ENCODE measurements at places on chromosomes 16 and 17.

GRCh38 chr17:4446326-4447071, 12.8 kb downstream of the SPNS3 start:
- no peak for DNase-seq

GRCh38 chr17:61400066-61400716, 548 bp downstream of the TBX2 start:
- DNase-seq, result no peak

DNA sequence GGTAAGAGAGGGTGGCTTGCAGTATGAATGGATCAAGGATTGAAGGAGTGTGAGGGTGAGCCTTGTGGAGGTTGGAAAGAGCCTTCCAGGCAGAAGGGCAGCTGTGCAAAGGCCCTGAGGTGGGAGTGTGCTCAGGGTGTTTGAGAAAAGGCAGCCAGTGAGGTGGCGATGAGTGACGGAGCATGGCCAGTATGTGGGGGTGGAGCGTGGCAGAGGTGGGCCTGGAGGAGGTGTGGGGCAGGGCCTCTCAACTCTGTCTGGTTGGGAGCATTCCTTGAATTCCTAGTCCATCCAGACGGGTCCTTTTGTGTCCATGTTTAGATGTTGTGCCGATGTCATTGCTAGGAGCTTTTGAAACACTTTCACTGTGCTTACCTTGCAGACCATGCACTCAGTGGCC, 51.3 kb downstream of the EPN2 start:
- DNase-seq, result no peak

GRCh38 chr17:76538281-76538931, 897 bp upstream of the CYGB start:
- DNase-seq, result no peak
